ENCODE measurements at places on chromosomes 7 and 10.

DNA sequence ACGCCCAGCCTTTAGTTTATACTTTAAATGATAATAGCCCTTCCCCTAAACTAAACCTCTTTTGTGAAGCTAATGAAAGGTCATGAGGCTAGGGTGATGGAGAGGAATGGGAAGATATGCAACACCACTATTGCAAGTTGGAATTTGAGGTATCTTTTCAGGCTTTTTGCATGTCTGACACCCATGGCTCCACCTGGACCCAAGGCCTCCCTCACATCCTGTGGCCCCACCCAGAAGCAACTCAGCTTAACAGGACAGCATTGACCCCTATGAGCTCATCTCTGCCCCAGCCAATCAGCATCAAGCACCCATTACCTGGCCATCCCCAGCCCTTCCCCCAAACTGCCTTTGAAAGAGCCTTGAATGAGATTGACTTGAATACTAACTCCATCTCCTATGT is 674.2 kb upstream of the NRP1 start:
- DNase-seq: no peak

DNA sequence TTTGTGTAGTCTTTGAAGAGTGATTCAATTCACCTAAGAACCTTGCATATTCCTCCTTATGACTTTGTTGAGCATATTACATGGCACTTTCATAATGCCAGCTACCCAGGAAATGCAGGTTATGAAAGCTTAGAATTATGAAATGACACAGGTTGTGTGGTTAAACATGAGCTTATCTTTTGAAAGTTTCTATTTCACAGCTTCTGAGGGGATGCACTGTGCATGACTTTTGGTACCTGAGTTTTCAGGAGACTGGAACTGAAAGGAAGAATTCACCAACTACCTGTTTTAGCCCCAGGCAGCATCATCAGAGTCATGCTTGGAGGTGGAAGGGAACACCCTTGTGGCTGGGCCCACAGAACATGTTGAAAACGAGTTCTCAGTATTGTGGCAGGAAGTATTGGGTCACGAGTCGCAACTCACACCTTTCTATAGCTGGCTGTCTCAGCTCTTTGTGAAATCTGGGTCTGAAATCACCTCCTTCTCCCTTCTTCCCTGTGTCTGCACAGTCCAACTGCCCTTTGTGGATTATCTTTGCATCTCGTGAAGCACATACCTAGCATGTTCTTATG is 228.2 kb downstream of the PTEN start:
- DNase-seq: peak; percentile 85

DNA sequence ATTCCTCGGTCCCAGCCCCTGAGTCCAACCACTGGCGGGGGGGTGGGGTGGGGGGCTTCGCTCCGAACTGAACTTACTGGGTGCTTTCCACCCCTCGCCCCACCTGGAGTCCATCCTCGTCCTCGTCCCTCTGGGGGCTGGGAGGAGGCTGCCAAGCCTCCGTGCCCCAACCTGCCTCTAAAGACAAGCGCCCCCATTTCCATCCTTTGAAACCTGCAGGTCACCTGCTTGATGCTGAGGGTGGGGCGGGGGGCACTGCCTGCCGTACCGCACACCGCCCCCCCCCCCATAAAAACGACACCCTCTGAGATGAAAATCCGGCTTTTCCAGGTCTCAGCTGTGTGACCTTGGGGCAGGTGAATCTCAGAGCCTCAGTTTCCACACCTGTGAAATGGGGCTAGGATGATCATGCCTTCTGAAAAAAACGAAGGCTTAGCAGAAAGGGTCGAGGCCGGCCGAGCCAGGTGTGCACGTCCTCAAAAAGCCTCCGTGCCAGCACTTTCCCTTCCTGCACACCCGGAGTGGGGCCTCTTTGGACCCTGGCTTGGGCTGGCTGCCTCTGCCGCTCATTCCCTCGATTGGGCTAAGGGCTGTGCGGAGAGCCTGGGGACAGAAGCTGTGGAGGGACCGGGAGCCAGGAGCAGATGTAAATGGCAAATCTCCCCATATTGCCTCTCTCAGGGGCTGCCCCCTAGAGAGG is 967 bp downstream of the ELFN1 start:
- DNase-seq: peak; percentile 13

GRCh38 chr7:152158801-152159587 is 133.5 kb downstream of the GALNT11 start:
- DNase-seq: no peak

DNA sequence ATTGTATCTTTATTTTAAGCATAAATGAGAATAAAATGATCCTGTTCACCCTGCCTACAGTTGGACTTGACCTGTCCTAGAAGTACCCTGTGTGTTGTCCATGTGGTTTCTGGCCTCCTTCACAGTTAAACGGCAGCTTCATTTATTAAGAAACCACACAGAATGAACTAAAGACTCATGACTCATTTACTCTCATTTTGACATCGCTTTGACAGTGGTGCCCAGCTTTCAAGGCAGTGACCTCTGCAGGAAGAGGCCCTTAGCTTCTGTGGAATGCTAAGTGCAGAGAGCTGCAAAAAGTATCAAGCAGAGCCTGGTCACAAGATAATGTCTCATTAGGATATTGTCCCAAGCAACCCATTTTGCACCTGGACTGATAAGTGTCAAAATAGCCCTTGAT is 93.4 kb downstream of the AVL9 start:
- DNase-seq: no peak
